ENCODE measurements at places on chromosomes 6 and 20.

DNA sequence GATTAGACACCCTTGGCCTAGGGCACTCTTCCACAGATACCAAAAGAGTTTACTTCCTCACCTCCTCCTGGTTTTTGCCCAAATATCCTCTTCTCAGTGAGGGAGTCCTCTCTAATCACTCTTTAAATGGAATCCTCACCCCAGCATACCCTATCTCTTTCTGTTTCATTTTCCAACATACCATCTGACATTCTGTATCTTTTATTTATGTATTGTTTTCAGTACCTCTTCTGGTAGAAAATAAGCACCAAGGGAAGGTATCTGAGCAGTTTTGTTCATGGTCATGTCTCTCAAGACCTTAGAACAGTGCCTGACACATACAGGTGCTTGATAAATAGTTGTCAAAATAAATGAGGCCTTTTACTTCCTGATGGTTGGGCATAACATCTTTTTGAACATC lies 55.1 kb downstream of the KIAA0408 start:
- DNase-seq, result no peak

GRCh38 chr6:75130784-75131183 lies 75.1 kb downstream of the COL12A1 start:
- DNase-seq, result no peak

GRCh38 chr6:43855247-43855646 lies 85.2 kb downstream of the VEGFA start:
- DNase-seq, result no peak

DNA sequence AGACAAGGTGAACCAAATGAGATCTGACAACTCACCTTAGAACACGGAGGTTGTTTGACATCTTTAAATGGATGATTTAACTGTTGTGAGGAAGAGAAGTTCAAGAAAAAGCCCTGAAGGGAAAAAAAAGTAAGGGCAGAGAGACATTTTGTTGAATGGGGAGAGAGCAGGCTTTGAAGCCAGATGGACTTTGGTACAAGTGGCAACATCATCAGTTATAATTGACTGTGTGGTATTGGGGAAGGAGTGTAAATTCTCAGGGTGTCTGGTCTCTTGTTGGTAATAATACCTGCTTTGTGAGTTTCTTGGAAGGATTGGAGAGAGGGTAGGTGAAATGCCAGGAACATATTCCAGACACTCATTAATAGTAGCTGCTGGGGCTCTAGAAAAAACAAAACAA lies 21.6 kb downstream of the OGFRL1 start:
- no peak for DNase-seq
